ENCODE measurements at places on chromosomes 3 and 15.

DNA sequence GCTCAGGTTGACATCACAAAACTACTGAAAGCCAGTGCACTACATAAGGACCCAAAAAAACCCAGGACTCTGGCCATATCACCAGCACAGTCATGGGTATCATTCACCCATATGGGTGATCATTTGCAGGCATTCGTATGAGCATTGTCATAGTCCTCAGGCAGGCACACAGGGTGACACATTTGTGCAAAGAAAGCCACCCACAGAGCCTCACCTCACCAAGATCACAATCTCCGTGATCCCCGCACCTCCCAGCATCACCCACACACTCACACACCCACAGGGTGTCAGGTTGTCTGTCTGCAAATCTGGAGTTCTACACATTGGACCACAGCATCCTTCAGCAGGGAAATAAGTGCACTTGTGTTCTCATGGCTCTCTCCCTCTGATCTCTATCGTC, 166.0 kb upstream of the LPP start:
- DNase-seq: no peak

DNA sequence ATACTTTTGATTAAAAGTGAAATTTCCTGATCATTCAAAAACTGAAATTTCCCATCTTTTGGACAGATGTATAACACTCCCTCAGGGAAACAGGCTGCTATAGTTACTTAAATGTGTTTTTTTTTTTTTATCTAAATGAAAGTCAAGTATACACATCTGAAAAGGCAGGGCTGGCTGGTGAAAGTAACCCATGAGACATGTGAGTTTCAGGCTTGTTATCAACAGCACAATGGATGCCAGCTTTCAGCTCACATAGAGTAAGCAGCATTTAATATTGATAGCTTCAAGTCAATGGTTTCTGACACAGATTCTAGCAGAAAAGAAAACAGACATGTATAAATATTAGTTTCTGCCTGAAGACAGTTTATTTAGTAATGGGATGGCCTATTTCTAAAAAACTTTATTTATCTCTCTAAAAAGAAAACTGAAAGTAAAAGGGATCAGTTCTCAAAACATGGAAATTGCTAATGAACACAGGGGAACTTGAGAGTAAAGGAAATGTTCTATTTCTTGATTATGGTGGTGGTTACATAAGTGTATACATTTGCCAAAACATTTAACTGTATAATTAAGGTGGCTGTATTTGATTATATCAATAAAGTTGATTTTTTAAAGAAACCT, 89.7 kb upstream of the CMC1 start:
- no peak for DNase-seq

DNA sequence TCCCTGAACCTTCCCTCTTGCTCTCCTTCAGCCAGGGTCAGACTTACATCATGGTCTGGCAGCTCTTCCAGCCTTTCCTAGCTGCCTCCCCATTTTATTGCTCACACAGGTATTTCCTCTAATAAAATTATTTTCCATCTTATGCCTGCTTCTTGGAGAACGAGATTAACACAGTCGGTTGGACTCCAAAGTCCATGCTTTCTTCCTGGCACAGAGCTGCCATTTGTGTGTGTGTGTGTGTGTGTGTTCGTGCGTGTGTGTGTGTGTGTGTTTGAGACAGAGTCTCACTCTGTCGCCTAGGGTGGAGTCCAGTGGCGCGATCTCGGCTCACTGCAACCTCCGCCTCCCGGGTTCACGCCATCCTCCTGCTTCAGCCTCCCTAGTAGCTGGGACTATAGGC, 15.5 kb downstream of the FSD2 start:
- no peak for DNase-seq

DNA sequence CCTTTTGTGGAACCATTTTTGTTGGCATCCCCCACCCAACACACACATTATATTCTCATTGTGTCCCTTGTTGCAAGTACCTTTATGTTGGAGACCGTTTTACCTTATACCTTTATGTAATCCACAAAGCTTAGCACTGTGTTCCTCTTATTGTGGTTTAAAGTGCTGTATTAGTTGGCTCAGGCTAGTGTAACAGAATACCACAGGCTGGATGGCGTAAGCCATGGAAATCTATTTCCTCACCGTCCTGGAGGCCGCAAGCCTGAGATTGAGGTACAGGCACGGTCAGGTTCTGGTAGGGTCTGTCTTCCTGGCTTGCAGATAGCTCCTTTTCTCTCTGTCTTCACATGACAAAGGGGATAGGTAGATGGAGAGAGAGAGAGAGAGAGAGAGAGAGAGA, 302.8 kb downstream of the ROBO2 start:
- no peak for DNase-seq

- DNase-seq: no peak
Measured at GRCh38 chr3:14771593-14772497, 46.9 kb upstream of the FGD5 start.

- DNase-seq: no peak
Measured at GRCh38 chr3:168088106-168088720, 7.5 kb downstream of the GOLIM4 start.

DNA sequence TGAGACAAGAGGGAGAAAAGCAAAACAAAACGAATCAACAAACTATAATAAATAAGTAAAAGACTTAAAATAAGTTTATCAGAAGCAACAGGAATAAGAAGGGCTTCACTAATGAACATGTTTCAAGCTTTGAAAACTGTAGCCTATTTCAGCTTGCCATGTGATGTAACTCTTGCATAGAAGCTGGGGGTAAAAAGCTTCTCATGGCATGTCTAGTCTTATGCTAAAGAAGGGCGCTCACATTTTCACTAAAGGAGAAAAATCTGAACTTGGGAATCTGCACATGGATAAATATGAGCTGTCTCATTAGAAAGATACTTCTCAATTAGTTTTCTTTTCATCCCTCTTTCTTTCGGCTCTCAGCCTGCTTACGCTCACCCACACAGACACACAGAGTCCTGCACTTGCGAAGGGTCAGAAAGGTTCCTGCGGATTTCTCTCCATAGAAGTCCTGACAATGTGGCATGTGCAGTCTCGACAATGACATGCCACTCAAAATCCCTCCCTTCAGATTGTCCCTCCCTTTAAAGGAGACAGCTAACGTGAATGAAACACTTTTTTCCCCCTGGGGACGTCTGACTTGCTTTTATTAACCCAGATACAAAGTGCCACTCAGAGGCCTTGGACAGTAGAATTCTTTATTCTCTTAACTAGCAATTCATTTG, 568.9 kb upstream of the NR2F2 start:
- DNase-seq: no peak

DNA sequence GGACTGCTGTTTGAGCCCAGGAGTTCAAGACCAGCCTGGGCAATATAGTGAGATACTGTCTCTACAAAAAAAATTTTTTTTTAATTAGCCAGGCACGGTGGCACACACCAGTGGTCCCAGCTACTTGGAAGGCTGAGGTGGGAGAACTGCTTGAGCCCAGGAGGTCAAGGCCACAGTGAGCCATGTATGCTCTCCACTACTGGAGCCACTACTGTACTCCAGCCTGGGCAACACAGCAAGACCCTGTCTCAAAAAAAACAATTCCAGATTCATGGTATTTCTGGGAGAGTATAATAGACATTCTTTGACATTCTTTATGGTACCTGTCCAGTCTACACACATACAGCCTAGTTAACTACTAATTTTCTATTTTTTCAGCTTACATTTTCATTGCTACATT, 70.1 kb downstream of the GSK3B start:
- no peak for DNase-seq

- DNase-seq: peak; percentile 51
Measured at GRCh38 chr3:123113889-123114450, 47.1 kb downstream of the PDIA5 start.

GRCh38 chr3:185766329-185767001, 58.4 kb downstream of the IGF2BP2 start:
- no peak for DNase-seq

DNA sequence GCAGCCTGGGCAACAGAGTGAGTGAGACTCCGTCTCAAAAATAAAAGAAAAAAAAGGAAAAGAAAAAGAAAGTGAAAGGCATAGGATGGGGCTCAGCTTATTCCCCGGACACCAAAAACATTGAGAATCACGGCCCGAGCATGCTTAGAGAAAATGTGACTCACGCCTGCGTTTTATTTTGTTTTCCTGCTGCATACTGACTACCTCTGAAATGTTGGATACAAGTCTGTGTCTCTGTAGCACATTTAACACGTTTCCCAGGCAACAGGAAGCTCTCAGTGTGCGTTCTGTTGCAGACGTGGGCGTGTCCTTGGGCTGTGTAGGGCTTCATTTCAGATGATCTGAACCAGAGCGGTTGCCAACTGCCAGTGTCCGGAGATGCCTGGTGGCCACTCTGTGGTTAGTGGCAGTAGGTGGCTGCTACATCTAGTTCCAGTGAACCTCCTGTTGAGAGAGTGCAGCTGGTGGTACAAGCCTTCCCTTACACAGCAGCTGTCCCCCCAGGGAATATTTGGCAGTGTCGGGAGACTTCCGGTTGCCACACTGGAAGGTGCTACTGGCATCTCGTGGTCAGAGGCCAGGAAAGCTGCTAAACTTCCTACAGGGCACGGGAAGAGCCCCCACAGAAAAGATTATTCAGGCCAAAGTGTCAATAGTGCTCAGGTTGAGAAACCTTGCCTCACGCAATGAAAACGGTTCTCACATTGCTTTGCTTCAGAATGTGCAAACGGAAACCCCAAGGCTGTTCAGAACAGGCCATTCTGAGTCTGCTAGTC, 3.0 kb downstream of the SLC51A start:
- DNase-seq: peak; percentile 86

- no peak for DNase-seq
Measured at GRCh38 chr15:31365032-31365654, 38.5 kb downstream of the KLF13 start.

GRCh38 chr15:66773129-66773873, 71.3 kb downstream of the SMAD6 start:
- peak; percentile 53 for DNase-seq

GRCh38 chr3:101036676-101037075, 43.5 kb upstream of the ABI3BP start:
- no peak for DNase-seq

DNA sequence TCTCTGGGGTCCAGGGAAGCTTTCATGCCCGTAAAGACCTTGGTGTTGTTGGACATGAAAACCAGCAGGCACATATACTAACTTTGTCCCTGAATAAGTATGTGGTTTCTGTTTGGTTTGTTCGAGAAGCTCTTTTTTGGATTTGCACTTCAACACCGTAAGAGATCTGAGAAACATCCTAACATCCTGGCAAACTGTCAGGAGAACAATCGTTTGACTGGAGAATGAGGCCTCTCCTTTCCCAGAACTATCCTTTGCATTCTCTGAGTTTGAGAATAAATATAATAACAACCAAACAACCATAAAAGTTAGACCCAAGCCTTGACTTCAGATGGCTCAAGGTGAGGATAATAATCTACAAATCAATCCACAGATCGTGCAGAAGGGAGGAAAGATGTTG, 230.4 kb upstream of the WNT5A start:
- DNase-seq: no peak

DNA sequence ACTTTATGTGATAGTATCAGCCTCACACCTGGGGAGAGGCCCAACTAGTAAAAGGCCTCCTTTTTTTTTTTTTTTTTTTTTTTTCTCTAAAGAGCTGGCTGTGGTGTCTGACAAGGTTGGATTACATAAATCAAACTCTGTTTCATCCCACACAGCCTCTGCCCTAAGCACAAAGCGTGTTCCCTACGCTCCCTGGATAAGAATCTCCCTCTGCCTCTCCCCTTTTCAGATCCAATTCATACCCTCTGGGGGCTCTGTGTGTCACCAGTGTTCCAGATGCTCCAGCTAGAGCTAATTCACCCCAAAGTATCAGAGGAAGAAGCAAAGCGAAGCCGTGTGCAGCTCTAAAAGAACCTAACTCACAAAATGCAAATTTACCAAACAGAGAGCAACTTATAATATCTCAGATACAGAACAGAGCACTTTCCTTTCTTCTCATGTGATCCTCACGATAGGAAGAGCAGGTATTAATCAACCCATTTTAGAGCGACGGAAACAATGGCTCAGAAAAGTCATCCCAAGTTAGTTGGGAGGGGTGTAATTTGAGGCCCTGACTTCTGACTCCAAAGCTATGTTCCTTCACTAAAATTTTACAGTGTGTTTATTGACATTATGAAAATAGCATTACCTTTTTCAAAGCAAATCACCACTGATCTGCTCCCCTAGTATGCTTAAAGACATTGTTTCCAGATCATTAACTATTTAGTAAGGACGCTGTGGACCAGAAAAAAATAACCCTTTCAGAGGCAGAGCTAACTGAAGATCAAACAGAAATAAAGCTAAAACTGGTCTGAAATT, 12.4 kb downstream of the BMF start:
- DNase-seq: no peak

DNA sequence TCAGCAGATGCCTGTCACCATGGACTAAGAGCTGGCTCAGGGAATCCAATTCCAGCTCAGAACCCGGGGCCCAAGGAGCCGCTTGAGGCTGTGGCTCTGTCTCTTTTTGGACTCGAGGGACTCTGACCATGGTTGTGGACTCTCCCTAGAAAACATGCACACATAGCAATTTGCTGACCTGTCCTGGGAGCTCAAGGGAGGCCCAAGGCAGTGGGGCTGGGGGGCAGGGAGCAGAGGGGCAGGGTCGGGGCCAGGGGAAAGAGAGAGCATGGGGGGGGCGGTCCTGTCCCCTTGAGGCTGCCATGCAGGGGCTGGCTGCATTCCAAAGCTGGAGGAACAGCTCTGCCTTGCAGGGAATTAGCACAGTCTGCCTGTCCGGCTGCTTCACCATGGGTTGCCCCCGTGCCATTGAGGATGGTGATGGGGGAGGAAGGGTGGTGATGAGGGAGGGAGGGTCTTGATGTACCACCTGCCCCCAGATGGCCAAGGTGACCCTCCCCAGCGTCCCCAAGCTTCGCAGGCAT, 190.1 kb downstream of the GOLGA6L6 start:
- no peak for DNase-seq

DNA sequence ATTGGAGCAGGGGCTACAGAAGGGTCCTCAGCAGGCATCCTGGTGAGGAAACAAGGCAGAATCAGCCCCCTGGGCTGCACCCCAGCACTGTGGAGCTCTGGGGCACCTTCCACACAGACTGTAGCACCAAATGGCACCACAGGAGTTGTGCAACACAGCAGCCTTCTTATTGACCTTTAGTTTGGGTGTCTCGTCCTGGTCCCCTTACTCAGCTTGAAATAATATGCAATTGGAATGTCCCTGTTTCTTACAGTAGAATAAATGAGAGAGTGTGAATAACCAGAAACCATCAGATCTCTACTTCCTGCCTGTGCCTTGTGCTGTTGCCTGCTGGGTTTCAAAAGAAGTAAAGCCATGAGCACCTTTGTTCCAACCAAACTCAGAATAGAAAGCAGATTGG, 44.5 kb downstream of the RPLP1 start:
- DNase-seq: no peak

- peak; percentile 4 for DNase-seq
Measured at GRCh38 chr3:148880681-148881080, 15.6 kb downstream of the CPA3 start.

DNA sequence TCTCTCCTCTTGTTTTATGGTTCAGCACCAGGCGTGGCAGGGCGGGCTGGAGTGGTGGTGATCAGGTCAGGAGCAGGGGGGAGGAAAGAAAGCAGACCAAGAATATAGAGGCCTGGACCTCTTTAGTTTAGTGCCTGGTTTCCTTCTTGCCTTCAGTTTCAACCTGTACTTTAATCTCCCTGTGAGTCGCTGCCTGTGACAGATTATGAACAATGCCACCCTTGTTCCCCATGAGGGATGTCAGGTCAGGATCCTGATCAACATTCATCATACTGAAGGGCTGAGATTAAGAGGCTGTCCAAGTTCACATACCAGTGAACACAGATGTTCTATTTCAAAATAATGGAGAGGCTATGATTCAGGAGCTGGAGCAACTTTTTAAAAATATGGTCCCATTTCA, 11.4 kb downstream of the ENTPD3 start:
- DNase-seq: no peak

- DNase-seq: no peak
Measured at GRCh38 chr15:39497016-39497758, 83.7 kb upstream of the THBS1 start.

- no peak for DNase-seq
Measured at GRCh38 chr3:100500320-100500880, 8.0 kb downstream of the TMEM45A start.
